Muscle of back (tissue), 13 donors: ENCODE measurements at places on chromosomes 7 and 10. TPM values are rescaled to one million over a fixed set of nuclear protein-coding genes. Genes with fewer than 3 reads are reported as not detected.

The NRP1 gene
- 116 TPM for polyA plus RNA-seq

The CCNJ gene
- 9.2 TPM for polyA plus RNA-seq

The TFR2 gene
- polyA plus RNA-seq: 0.99 TPM

The HPS1 gene
- 17.3 TPM for polyA plus RNA-seq

DNA sequence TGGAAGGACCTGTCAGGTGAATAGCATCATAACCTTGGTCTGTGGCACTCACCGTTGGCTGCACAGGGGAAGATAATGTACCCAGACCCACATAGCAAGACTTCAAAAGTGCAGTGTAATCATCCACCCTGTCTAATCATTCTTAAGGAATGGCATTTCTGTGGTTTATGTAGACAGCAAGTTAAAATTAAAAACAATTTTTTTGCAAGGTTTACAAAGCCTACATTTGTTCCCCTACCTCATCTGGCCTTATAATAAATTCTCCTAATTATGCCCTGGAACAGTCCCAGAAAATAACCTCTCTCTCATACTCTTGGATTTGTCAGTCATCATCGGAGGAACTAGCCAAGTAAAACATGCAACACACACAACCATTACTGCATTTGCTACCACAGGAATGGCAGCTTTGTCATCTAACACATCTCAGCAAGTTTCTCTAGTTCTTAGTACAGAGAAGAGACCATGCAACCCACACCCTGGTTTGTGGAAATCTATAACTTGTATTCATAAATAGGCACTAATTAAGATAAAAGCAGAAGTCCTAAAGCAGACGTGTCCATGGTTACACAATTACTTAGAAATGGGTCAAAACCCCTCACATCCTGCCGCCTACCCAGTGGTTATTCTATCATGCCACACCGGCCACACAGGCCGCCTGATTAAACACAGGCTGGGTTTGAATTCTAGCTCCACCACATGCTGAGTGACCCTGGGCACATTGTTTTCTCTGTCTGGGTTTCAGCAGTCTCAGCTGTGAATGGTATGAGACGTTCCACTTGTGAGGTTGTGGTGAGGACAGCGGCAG is 19.1 kb downstream of the ABLIM1 start:
- DNase-seq: no peak

DNA sequence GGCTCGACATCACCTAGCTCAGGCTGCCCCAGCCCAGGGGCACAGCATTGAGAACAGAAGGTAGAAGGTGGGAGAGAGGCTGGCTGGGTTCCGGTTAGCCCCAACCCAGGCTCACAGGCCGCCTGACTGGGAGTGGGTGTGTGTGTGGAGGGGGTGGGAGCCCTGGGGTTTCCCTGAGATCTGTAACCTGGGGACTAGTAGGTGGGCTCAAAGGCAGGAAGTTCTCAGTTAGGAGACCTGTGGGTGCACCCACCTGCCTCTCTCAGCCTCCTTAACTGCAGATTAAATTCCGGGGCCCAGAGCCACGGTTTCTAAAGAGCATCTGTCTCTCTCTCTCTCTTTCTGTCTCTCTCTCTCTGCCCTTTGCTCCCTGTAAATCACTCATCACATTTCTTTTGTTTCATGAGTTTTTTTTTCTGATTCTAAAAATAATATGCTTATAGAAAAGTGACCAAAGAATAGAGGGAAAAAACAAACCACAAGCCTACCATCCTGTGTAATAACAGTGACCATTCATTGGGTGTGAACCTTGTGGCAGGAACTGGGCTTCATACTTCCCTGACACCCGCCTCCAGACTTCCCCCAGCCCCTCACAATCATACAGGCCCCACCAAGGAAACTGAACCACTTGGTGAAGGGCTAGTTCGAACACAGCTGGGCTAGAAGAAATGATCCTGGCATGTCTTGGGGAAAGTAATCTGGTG is 83.4 kb upstream of the SMNDC1 start:
- DNase-seq: no peak

DNA sequence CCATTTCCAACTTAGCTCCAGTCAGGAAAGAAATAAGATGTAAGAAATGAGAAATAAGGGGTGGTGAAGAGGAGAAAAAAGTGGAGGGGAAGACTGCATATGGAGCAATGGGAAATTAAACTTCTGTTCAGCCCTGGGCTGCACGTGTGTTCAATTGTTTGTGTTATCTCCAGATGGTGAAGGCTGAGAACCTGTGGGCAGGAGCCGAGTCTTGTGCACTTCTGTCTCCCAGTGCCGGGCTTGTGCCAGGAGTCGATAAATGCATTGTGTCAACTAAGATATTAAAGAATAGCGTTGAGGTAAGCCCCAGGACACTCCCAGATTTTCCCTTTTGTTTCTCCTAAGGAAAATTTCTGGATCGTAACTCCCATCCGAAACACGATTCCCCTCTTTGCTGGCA is 98.2 kb downstream of the PRLHR start:
- no peak for DNase-seq

DNA sequence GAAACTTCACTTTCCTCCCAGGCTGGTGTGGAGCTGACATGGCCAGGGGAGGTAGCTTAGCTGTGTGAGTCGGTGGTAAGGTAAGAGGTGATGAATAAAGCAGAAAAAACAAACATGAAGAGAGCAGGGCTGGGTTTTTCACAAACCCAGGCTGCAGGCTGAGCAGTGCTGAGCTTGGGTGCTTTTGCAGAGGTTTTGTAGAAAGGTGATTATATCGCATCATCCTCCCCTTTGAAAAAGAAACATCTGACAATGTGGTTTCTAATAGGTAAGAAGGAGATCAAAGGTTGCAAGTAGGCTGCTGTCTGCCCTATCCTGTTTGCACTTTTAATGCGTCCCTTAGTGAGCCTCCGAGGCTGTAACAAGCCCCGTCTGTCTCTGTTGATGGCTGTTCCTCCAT is 69.6 kb upstream of the GRM8 start:
- no peak for DNase-seq
